ENCODE measurements at places on chromosomes 12 and 14. TPM values are rescaled to one million over a fixed set of nuclear protein-coding genes. Genes with fewer than 3 reads are reported as not detected.

GRCh38 chr14:103514596-103515421, 7.8 kb downstream of the CKB start:
- no peak for DNase-seq

GRCh38 chr14:99437706-99438105, 43.0 kb downstream of the SETD3 start:
- no peak for DNase-seq

Gene TEAD4
- 0.69 TPM for total RNA-seq

Gene WNT1
- total RNA-seq, result 0.17 TPM

Gene IFNG
- total RNA-seq, result 3.4 TPM

Gene ZDHHC22
- not detected for total RNA-seq

Gene AQP6
- not detected for total RNA-seq

DNA sequence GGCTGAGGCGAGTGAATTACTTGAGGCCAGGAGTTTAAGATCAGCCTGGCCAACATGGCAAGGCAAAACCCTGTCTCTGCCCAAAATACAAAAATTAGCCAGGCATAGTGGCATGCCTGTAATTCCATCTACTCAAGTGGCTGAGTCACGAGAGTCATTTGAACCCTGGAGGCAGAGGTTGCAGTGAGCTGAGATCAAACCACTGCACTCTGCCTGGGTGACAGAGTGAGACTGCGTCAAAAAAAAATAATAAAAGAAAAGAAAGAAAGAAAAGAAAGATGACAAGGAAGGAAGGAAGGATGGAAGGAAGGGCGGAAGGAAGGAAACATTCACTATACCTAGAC, 159.6 kb upstream of the CNOT2 start:
- DNase-seq, result no peak

DNA sequence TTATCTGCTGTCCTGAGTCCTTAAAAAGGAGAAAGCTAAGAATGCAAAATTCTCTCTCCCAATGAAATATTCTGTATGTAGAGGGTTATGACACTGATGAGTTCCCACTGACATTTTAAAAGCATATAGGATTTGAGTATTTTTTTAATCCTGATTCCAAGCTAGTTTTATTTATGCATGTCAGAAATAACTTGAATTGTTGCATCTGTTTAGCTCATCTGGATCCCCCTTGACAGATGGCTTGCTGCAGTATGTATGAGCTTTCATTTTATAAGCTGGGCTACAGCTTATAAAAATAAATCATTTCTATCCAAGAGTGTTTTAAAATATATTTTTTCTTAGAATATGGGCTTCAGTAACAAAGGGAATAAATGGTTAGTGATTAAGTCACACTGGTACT, 495.3 kb downstream of the NELL2 start:
- DNase-seq, result no peak

GRCh38 chr14:100409003-100409360, 85.8 kb downstream of the SLC25A47 start:
- DNase-seq, result no peak

DNA sequence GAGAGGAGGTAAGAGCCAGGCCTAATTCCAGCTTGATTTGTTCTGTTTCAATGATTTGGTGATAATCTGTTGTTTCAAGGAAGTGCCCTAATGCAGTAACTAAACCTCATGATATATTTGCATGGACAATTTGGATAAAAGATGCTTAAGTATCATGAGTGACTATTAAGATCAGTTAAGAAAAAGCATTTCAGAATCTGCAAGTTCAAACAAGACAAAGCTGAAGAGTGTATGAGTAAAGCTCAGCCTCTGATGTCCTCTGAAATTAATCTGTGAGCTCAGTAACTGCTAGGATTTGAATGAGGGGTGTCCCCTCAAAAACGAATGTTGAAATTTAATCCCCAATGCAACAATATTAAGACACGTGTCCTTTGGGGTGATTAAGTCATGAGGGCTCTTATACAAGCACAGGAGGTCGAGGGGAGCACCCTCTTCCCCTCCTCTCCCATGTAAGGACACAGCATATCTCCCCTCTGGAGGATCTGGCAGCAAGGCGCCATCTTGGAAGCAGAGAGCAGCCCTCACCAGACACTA, 949.2 kb downstream of the GALC start:
- no peak for DNase-seq

- DNase-seq, result no peak
Observed at GRCh38 chr12:45580356-45580969, 149.0 kb upstream of the ARID2 start.

- no peak for DNase-seq
Observed at GRCh38 chr12:42695490-42695995, 106.0 kb upstream of the PRICKLE1 start.

DNA sequence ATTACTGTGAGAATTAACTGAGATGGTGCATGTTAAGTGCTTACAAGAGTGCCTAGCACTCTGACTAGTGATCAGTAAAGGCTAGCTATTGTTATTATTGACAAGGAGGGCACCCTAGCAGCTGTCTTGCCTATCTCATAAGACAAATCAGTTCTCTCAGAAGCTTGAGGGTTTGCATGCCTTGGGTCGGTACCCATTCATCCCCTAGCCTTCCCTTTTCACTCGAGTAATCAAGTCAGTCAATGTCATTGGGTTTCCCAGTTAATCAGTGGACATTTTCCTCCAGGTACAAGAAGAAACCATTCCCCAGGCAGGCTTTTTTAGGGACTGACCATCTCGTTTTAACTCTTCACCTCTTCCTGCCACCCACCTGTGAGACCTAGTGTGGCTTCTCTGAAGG, 10.4 kb upstream of the TFCP2 start:
- no peak for DNase-seq

Gene LRCOL1
- not detected for total RNA-seq

- DNase-seq, result no peak
Observed at GRCh38 chr12:7784701-7785100, 4.5 kb upstream of the NANOG start.

Gene TMPRSS12
- total RNA-seq, result not detected

Gene KRT82
- total RNA-seq, result not detected

DNA sequence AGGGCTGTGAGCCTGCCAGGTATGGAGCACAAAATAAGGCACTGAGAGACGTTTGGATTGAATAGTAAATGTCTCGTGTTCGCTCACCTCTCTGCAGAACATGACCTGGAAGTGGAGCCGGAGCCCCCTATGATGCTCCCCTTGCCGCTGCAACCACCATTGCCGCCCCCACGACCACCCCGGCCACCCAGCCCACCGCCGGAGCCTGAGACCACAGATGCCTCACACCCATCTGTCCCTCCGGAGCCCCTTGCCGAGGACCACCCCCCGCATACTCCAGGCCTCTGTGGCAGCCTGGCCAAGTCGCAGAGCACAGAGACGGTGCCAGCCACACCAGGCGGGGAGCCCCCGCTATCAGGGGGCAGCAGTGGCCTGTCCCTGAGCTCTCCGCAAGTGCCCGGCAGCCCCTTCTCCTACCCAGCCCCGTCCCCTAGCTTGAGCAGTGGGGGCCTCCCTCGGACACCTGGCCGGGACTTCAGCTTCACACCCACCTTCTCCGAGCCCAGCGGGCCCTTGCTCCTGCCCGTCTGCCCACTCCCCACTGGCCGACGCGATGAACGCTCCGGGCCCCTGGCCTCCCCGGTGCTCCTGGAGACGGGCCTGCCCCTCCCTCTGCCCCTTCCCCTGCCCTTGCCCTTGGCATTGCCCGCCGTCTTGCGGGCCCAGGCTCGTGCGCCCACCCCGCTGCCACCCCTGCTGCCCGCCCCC, 18.7 kb downstream of the SETD1B start:
- no peak for DNase-seq

GRCh38 chr12:132140501-132140900, 3.6 kb downstream of the DDX51 start:
- DNase-seq, result no peak

DNA sequence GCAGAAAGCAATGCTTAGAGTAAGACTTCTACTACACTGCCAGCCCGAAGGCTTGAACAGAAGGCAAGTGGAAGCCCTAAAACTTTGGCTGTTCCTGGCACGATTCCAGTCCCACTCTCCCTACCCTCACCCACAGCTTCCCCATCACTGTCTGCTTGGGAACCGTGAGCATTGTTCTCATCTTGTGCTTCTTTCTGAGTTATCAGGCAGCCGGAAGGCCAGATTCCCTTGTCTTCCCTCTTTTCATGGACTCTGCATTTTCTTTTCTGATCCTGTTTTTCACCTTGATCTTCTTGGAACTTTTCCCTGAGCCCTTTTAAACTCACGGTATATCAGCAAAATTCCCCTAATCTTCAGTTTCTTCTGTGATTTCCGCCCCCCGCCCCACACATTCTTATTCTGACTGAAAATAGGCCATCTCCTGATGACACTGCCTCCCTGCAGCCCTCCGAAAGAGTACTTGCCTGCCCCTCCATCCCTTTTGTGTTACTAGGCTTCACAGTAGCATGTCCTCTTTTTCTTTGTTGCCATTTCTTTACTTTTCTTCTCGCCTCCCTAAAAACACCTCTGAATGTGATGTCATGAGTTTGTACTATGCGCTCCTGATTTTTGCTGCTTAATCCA, 29.9 kb downstream of the RCOR1 start:
- DNase-seq, result no peak

DNA sequence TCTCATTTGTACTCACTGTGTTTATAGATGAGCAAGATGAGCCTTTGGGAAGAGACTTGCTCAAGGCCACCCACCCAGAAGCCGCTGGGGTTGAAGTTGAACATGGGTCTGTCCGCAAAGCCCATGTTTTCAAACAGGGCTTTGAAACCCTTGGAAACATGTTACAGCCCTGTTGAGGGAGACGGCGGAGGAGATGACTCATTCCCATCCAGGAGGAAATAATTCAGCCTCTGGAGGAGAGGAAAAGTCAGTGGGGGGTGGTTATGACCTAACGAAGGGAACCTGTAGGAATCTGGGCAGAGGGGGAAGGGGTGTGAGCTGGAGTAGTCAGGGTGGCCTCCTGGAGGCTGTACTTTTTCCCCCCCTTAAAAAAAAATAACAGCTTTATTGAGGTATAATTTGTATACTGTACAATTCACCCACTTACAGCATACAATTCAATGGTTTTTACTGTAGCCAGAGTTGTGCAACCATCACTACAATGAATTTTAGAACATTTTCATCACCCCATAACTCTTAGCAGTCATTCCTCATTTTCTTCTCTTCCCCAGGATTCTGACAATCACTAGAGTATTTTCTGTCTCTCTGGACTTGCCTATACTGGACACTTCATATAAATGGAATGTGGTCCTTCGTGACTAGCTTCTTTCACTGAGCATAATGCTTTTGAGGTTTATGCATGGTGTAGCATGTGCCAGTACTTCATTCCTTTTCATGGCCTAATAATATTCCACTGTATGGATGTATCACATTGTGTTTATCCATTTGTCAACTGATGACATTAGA, 1.9 kb upstream of the RIN3 start:
- DNase-seq, result no peak

DNA sequence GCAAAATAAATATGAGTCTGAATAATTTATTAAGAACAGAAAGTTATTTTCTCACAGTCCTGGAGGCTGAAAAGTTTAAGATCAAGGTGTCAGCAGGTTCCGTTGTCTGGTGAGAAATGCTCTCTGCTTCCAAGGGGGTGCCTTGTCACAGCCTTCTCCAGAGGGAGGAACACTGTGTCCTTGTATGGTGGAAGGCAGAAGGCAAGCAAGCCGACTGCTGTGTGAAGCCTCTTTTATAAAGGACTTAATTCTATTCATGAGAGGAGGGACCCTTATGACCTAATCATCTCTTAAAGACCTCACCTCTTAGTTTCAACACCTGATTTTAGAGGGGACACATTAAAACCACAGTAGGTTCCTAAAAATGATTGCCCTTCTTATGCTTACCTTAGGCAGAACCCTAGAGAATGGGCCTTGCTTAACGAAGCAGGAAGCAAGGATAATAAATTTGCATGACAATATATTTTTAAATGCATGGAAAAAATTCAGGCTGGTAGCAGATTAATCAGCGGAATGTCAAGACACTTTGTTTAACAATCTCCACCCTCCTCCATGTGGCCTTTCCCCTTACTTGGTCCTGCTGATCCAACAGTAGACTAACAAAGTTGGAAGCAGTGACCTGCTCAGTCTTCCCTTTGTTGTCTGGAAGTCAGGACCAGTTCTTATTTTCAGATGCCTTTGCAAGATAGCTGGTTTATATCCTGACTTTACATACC, 154.9 kb downstream of the DYRK2 start:
- no peak for DNase-seq

DNA sequence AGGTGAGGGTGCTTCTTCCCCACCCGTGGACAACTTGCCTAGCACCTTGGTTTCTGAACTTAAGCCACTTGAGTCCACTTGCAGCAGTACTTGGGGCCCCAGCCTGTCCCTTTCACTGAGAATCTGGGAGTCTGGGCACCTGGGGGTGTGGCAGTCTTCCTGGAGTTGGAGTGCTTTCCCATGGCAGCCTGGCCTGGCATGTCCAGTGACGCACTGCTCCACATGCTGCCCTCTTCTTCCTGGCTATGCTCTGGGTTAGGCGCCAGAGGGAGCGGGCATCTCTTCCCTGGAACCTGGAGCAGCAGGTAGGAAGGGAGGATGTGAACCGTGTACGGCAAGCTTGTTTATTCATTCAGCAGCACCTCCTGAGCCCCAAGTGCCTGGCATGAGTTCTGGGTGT, 76.4 kb downstream of the PAPOLA start:
- DNase-seq, result no peak

DNA sequence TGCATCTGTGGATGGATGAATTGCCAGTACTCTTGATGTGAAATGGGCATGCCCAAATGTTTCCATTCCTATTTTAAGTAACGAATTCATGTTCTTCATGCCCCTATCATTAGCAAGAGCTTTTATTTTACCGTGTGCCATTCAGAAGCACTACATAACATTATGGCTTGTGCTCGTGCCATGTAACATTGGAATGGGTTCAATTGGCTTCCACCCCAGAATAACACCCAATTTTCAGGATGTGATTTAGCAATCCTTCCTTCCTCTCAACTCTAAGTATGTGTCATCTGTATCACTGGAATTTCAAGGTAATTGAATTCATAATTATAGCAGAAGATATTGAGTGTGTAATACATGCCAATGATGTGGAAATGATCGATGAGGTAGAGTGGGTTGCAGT, 145.8 kb upstream of the TMPO start:
- DNase-seq, result no peak

Gene CLEC1A
- not detected for total RNA-seq

GRCh38 chr12:111454311-111454710, 48.6 kb downstream of the SH2B3 start:
- no peak for DNase-seq

DNA sequence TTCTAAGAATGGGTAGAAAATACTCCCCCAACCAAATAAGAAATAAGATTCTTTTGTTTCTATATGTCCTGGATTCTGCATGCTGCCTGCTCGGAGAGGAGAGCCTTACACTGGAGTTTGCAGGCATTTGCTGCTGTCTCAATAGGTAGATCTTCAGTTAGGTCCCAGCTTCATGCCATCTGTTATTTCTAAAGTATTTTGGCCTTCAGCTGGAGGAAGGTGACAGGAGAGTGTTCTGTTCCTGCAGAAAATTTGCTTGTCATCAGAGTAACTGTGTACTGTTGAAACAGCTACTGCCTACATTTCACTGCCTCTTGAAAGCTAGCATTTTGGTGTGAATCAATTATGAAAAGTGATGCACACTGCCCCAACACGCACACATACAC, 966.9 kb downstream of the NRXN3 start:
- no peak for DNase-seq

Gene RERGL
- not detected for total RNA-seq

Gene GARIN6
- total RNA-seq, result not detected

Measured in activated CD4-positive, alpha-beta T cell treated with anti-CD3 and anti-CD28 coated beads, Interleukin-2, amount 10 ng/mL, durations not matched to agents 7 days and 5 days (primary cell).